ENCODE measurements at places on chromosomes 11 and 22.
A peak's percentile ranks its signal among the peaks of the same experiment; 100 is the strongest.

- DNase-seq: no peak
Observed at GRCh38 chr11:47099214-47099917, 77.3 kb downstream of the ARFGAP2 start.

DNA sequence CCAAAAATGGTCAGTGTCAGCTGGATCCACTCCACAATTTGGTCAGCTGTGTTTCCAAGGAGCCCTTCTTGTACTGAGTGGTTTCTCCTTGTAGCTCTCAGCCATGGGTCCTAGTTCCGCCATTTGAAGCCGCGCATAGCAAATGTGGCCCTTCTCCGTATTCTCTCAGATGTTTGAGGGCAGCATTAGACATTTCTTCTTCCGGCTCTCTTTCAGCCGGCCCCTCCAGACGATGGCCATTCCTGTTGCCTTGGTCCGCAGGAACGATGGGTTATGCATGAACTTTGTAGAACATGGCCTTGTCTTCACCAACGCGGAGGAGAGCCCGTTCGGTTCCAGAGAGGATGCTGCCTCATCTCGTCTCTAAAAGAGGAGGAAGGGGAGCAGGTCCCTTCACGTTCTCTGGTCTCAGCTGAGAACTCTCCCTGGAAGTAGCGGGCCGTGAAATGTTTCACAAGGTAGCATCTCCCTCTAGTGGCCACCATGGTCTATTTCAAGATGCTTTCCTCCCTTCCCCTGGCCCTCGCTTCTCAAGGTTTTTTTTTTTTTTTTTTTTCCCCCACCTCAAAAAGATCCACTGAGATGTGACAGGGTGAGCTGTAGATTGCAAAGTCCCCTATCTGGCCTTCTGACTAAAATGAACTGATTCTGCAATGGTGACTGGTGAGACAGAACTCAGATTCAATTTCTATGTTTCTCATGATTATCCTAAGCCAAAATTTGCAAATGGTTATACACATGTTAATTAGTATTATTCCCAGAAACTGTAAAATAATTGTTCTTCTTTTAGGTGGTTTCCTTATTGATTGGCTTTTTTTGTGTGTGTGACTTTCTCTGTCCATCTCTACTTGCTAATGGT is 19.8 kb upstream of the PLET1 start:
- DNase-seq: peak; percentile 58

- no peak for DNase-seq
Observed at GRCh38 chr11:61120706-61121191, 18.5 kb downstream of the CD5 start.

DNA sequence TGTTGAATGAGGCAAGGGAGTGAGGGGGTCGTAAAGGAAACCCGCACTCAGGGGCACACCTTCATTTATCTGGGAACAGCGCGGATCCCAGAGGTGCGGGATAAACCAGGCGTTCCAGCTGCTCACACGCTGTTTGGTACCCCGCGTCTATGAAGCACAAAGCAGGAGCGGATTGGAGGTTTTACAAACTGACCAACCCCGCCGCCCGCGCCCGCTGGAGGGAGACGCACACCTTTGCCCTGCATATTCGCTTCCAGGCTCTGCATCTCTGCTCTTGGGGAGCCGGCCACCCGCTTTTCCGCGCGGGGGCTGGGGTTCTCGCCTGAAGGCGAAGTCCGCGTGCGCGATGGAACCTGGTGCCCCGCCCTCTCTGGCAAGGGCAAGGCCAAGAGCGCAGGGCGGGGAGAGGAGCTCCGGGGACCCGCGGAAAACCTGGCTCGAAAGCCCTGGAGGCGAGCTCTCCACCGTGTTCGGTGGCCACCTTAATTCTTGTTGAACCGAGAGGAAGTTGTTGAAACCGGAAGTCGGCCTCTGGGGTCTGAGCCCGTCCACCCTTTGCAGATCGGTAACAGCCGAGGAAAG is 6.8 kb upstream of the ALX4 start:
- no peak for DNase-seq

GRCh38 chr22:26585104-26585790 is 4.7 kb downstream of the TPST2 start:
- DNase-seq: no peak

DNA sequence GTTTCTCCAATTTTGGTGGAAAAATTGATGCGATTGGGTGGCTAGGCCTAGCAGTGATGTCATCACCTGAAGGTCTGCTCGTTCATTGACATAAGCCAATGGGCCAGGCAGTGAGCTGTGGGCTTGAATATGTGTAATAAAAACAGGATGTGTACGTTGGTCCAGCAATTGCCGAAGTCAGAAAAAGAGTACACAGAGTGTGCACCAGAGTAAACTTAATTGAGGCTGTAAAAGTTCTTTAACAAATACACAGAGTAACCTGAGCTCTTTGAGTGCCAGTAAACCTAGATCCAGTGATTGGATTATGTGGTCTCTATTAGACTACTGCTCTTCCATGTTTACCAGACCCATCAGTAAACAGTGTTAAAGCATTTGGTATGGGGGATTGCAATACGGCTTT is 13.0 kb upstream of the GLYATL1 start:
- no peak for DNase-seq

GRCh38 chr11:117087446-117087845 is 10.8 kb downstream of the SIK3 start:
- no peak for DNase-seq

GRCh38 chr11:133934599-133935550 is 21.9 kb downstream of the IGSF9B start:
- peak; percentile 73 for DNase-seq

Measured in hypothalamus (tissue), 51 donors.